Astrocyte (in vitro differentiated cells and primary cell): ENCODE measurements at places on chromosomes 11 and 22. TPM values are rescaled to one million over a fixed set of nuclear protein-coding genes. Genes with fewer than 3 reads are reported as not detected.

GRCh38 chr11:65589444-65590239, 6.0 kb downstream of the KCNK7 start:
- DNase-seq: no peak

DNA sequence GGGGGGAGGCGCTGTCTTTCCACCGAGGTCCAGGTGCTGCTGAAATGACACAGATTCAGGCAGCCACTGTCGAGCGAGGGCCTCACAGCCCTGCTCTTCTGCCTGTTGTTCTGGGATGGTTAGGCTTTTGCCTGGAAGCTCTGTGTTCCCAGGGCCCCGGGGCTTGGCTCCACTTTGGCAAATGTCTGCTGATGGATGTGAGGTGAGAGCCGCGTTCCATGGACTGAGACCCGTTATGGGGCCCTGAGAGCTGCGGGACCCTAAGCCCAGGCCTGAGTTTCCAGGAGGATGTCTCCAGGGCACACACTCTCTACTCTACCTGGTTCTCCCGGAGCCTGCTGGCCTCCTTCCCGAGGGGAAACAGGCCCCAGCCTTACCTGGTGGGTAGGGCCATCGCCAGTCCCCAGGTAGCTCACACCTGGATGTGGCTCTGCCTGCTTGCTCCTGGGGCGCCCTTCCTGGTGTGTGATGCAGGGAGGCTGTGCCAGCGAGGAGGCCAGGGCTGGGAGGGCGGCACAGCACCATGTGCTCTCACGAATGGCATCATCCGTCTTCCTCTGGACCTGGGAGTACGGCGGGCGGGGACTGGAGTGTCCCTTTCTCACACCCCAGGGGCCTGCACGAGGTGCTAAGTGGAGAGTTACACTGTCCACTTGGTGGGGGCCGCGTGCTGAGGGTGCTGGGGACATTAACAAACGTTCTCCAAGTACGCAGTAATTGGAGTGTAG, 435.5 kb downstream of the TBC1D22A start:
- DNase-seq: no peak

DNA sequence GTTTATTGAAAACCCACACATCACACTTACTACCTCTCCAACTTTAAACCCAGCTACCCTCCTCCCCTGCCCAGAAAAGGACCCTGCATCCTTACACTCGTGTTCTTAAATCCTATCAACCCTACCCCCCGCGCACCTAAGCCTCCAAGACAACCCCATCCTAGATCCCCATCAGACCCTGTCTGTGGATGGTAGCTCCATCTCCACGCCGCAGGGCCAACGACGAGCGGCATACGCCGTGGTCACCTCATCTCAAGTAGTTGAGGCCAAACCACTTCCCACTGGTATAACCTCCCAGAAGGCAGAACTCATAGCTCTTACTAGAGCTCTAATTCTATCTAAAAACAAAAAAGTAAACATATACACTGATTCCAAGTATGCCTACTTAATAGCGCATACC, 9.4 kb upstream of the OR56A3 start:
- no peak for DNase-seq

- no peak for DNase-seq
These were observed 1485.7 kb downstream of the BRD1 start for GRCh38 chr22:48342016-48342415.

Gene LRRN4CL
- total RNA-seq: 0.17 and 0.43 TPM in 2 replicates

Gene OR8D1
- not detected in 2 replicates for total RNA-seq

Gene CHST1
- 2.6 and 3.0 TPM in 2 replicates for total RNA-seq

Gene BTG4
- total RNA-seq: 0.50 and 0.55 TPM in 2 replicates
